ENCODE measurements at places on chromosomes 3 and 15. TPM values are rescaled to one million over a fixed set of nuclear protein-coding genes. Genes with fewer than 3 reads are reported as not detected.

Gene RPL22L1
- polyA plus RNA-seq, result 106 TPM

DNA sequence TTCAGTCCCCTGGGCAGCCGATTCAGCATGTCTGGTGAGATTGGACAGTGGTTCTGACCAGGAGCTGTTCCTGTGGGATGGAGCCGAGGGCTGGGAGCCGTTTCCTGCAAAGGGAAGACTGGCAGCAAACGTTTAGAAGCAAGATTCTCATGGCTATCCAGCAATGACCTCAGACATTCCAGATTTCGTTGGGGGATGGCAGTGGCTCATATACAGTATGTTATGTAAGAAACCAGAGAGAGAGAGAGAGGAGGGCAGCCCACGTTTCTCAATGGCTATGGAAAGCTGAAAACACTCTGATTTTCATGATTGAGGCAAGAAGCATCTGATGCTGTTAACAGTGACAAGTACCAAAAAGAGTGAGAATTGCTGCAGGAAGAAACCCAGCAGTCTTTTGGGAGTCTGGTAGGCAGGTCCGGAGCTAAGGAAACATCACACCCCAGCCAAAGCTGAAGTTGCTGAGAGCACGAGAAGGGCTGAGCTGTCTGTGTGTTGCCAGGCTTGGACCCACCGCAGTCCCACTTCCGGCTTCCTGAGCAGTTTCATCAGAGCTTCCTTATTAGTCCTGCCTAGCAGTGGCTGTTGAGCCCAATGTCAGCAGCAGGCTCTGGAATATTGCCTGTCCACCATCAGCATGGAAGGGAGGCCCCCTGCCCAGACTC is 25.6 kb upstream of the VPS8 start:
- DNase-seq, result no peak

DNA sequence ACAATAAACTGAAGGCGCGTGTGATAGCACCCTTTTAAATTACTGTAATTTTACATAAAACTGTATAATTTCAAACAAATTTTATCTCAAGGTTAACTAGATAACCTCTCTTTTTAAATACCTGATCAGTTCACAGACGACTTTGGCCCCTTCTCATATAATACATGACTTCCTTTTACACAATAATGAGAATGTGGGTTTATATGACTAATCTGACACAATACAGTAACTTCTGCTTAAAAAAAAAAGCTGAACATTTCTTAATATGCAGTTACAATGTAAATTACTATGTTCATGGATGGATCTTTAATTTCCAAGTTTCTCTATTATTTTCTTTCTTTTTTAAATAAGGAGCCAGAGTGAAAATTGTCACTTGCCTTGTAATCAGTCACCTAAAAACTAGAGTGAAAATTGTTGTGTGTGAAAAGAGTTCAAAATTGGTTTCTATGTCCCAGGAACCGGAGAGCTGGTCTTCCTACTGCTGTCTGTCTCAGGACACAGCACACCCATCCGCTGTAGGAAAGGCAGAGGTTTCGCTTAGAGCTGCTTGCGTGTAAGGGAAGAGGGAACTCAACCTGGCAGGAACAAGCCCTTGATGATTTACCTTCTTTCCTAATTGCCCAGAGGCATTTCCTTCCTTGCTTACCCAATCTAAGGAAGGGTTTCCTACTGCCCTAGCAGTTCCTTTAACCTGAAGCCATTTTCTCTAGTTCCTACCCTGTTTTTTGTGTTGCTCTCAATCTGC is 33.3 kb downstream of the PLD1 start:
- DNase-seq, result no peak

DNA sequence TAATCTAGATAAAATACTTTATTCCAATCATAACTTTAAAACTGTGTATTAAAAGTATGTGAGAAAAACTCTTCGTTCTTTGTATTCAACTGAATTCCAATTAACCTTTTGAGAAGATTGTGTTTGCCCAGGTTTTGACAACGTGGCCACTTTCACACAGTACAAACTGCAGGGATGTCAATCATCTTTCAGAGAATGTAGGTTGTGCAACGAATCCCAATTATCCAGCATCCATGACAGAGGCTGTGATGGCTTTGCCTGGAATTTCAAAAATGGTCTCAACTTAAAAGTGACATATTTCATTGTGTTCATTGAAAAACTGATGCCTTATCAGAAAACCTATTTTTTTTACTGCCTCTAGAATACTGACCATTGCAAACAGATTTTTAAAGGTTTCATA is 615.1 kb upstream of the KCNMB2 start:
- DNase-seq, result no peak

DNA sequence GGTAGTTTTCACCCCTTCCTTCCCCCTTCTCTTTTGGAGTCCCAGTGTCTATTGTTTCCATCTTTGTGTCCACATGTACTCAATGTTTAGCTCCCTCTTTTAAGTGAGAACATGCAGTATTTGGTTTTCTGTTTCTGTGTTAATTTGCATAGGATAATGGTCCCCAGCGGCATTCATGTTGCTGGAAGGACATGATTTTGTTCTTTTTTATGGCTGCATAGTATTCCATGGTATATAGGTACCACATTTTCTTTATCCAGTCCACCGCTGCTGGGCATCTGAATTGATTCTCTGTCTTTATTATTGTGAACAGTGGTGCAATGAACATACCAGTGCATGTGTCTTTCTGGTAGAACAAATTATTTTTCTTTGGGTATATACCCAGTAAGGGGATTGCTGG is 7.7 kb upstream of the HDGFL3 start:
- DNase-seq, result no peak

- no peak for DNase-seq
Observed at GRCh38 chr15:38860253-38860652, 295.6 kb upstream of the RASGRP1 start.

Gene SLC22A14
- polyA plus RNA-seq, result not detected

Gene PPP1R14D
- polyA plus RNA-seq, result not detected
